ENCODE measurements at places on chromosomes 1 and 21. TPM values are rescaled to one million over a fixed set of nuclear protein-coding genes. Genes with fewer than 3 reads are reported as not detected.

DNA sequence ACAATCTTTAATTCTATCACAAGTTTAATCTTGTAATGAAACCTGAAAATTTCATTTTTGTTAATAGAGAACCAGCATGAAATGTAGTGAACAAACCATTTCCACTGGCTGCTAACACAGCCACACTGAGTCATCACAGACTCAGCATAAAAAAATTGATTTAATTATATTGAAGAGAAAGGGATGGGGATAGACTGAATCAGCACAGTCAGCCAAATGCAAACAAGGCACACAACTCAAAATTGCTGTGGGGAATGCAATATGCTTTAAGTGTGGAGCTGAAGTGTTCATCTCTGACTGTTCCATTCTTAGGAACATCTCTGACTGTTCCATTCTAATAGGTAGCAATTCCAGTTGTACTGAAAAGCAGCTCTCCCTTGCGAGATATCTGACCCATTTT, 299.8 kb downstream of the MRPL39 start:
- no peaks in the 10 kb centered on the region for H3K4me1 ChIP-seq
- no peak overlapping the region for H3K27ac ChIP-seq
- no peaks in the 10 kb centered on the region for H3K27me3 ChIP-seq
- no peaks in the 10 kb centered on the region for H3K36me3 ChIP-seq
- no peak overlapping the region for H3K4me3 ChIP-seq
- no peak for DNase-seq

- H3K4me3 ChIP-seq = no peak overlapping the region
- H3K4me1 ChIP-seq = peaks cover 17% of the 10 kb centered on the region
- DNase-seq = no peak
- H3K27me3 ChIP-seq = peaks cover 10% of the 10 kb centered on the region
- no peak overlapping the region for H3K27ac ChIP-seq
Observed at GRCh38 chr1:53362851-53363642, 35.2 kb upstream of the LRP8 start.

NBPF19 gene
- 25.4 TPM for total RNA-seq

DNA sequence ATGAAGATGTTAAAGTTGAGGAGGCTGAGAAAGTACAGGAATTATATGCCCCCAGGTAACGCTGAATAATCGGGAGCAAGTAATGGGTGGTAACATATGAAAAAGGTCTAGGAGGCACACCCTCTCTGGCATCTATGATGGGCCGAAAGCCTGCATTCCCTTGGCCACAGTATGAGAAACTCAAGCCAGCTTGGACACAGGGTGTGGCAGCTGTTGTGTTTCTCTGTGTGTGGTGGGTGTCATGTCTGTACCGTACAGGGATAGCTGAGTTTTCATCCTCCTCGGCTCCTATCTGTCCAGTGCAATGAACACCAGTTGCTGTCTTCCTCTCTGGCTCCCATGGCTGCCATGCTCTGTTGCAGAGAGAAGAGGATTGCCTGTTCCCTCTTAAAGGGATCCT, 32.9 kb downstream of the NBPF3 start:
- no peak for DNase-seq

PLA2G2C gene
- total RNA-seq = not detected

All from activated CD8-positive, alpha-beta T cell treated with anti-CD3 and anti-CD28 coated beads, Interleukin-2, amount 10 ng/mL, durations not matched to agents 7 days and 5 days (primary cell).